ENCODE measurements at places on chromosomes 1 and 21.

DNA sequence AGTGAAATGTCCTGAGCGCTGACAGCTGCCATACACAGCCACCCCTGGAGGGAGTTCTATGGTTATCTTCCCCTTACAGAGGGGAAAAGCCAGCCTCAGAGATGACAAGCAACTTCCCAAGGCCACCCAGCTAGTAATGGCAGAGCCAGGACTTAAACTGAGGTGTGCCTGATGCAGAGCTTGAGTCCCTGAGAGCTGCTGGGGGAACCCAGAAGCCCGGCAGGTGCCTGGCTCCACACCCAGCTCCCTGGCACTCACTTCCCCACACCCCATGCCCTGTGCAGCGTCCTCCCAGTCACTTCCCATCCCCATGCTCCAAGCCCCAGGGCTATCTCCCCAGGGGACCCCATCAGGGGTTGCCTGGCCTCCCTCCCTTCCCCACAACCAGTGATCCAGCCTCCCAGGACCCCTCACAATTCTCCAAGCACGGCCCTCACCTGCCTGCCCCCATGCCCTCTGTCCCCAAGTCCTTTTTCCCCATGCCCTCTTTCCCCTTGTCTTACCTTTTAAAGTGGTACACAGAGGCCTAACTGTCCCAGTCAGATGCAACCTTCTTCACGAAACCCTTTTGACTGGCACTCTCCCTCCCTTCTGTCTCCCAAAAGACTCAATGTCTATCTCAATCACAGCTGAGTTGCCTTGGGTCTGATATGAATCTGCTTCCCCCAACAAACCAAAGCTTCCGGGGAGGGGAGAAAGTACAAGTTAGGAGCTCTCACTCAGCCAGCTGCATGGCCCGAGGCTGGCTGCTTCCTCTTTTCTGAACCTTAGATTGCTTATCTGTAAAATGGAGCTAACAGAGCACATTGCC lies 39.8 kb upstream of the LRP8 start:
- peak; percentile 82 for DNase-seq

DNA sequence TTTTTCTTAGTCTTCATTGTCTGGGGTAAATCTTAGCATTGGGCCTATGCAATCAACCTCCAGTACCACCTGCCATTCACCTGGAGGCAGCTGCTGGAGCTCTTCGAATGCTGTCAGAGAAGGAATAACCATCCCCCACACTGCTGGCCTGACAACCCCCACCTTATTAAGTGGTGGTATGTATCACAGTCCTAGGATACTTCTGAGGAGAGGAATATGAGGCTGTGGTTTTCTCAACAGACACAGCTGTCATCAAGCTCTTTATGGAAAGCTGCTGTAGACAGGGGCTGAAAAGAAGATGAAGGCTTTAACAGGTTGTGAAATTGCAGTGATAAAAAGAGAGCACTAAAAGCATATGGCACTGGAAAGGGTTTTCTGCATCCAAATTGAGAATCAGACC lies 61.7 kb downstream of the TSEN15 start:
- DNase-seq, result peak; percentile 21

DNA sequence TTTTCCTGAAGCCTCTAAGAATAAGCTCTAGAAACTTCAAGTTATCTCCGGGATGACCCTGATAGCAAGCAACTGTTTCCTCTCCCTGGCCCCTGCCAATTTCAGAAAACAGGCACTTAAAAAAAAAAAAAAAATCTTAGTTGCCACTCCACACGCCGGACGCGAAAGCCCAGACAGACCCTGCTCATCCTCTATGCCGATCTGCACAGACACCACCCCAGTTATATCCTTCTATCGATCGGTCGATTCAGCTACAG lies 1.7 kb downstream of the ANP32E start:
- no peak for DNase-seq

DNA sequence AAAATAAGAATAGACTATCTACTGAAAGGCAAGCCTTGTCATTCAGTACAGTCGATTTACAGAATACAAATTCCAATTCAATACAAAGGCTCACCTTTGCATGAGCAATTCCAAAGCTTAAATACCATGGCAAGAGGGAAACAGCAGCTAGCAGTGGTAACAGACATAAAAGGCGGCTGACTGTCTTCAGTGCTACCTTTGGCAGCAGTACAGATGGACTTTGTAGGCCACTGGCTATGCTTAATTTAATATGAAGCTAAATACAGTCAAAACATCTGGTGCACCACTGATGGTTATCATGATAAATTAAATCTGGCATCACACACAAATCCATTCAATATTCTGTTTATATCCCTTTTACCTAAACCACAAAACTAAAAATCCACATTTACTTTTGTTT lies 62.4 kb downstream of the RERE start:
- DNase-seq, result no peak

DNA sequence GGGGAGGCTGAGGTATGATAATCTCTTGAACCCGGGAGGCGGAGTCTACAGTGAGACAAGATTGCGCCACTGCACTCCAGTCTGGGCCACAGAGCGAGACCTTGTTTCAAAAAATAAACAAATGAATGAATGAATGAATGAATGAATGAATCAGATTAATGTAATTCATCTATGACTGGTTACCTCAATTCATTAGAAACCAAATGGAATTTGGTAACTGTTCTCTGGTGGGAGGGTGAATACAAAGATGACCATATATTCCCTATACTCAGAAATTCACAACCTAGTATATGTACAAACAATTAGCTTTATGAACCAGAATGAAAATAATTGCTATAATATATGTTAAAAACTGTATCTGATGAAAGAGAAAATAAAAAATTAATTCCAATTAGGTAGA lies 80.9 kb downstream of the FAF1 start:
- no peak for DNase-seq

DNA sequence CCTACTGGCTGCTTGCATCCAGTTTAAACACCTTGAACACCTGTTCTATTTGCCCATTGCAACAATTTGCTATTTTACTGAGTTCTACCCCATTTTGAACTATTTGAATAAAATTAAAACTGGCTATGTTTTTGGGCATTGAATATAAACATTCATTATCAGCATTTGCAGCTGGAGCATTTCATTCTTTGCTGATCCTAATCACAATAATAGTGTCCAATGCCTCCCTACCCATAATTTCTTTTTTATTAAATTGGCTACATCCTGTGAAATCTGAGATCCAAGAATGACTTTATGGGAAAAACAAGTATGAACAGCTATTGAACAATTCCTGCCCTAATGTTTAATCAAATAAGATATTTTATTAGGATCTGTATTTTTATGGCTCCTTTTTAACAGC lies 447.9 kb downstream of the PLA2G4A start:
- no peak for DNase-seq
